ENCODE measurements at places on chromosomes 2 and 18.

DNA sequence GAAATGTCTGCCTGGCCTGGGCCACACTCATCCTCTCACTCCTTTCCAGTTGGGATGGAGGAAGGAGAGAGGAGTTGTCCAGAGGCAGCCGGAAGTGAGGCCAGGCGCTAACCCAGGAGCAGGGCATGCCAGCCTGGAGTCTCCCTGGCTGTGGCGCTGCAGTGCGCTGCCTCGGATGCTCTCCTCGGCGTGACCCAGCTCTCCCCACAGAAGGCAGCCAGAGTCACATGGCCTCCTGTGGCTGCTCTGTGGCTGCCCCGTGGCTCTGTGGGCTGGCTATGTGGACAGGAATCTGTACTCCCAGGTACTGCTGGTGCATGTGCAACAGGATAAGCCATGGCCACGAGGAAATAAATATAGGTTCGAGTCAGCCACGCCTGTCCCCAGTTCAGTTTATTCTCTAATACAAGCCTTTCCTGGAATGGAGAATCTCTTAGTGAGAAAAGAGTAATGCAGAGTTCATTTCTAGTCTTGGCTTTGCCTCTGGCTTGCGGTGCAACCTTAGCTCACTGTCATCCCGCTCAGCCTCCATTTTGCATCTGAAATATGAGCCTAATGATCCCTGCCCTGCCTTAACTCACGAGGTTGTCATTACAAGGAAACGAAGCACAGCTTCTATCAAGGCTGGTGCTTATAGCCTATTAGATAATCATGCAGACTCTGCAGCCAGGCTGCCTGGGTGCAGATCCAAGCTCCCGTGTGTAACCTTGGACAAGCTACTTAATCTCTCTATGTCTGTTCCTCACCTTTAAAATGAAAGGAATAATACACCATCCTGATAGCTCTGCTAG, 106.3 kb downstream of the ANTXR1 start:
- DNase-seq = no peak

GRCh38 chr2:88666576-88666975, 24.9 kb upstream of the RPIA start:
- DNase-seq = no peak

DNA sequence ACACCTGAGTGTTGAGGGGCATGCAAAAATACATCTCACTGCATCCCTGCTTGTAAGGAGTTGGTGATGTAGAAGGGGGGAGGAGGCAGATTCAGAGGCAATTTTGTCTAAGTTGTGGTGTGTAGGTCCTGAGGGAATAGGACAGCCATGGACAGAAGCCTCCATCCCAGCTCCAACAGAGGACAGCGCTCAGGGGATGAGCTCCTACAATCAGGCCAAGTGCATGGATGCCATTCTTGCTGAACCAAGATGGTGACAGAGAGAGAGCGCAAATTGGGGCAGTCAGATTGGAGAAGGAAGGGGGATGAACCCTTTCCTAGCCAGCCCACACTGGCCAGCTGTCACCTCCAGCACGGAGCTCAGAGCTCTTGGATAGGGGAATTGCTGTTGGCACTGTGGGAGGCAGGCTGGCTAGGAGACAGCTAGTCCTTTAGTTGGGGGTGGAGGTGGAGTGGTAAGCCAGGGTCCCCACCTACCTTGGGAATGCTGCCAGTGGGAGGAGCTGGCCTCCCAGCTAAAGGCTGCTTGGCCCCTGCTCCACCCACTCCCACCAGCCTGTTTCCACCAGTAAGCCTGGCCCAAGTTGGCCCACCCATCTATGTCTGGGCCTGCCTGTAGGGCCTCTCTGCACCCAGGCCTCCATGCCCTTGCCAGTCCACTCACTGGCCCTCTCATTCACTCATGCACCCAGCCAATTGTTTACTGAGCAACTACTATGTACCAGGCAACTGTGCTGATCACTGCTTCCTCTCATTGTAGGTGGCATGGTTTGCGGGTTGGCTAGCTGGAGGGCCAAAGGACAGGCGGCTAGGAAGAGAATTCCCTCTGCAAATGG, 2.5 kb upstream of the PER2 start:
- DNase-seq = no peak

DNA sequence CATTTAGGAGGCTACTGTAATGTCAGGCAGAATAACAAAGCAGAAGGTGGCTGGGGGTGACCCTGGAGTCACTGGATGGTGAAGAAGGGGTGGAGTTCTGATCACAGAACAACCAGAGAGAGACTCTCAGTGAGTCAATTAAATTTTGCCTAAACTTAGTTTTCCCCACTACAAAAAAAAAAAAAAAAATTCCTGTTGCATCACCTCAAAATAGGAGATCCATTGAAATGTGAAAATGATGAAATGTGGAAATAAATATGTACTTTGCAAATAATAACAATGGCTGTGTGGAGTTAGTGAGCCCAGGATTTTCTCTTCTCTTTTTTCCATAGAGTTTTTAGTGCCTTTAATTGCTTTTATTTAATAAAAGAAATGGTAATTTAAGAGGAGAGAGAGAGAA, 165.5 kb downstream of the GFPT1 start:
- DNase-seq = no peak

DNA sequence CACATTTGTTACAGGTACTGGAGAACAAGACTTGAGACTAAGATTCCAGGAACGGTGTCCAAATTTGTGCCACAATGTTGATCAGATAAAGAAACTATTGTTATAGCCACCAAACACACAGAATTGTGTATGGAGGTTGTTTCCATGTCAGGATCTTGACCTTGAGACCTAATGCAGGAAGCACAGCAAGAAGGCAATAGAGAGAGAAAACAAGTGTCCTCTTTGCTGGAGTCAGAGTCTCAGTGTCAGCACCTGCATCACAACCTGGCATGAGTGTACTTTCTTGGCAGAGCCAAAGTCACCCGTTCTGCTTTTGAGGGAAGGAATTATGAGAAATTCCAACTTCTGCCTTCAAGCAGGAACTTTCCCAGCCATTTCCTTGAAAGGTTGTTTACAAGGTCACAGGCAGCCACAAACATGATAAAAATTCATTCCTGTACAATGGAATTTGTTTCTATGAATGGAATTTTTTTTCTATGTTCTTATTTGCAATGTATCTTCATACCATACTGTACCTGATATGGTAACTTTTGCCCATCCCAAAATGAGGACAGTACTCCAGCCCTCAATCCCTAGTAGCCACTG, 118.4 kb downstream of the PKP4 start:
- no peak for DNase-seq

GRCh38 chr2:15939854-15940660, at the start of gene MYCN:
Gene MYCN (plus strand): TSS chr2:15940550. CDS start chr2:15942065, 1,515 bp downstream.
- peak; percentile 33 for DNase-seq

GRCh38 chr18:77648411-77648810, 398.8 kb downstream of the GALR1 start:
- DNase-seq = no peak

DNA sequence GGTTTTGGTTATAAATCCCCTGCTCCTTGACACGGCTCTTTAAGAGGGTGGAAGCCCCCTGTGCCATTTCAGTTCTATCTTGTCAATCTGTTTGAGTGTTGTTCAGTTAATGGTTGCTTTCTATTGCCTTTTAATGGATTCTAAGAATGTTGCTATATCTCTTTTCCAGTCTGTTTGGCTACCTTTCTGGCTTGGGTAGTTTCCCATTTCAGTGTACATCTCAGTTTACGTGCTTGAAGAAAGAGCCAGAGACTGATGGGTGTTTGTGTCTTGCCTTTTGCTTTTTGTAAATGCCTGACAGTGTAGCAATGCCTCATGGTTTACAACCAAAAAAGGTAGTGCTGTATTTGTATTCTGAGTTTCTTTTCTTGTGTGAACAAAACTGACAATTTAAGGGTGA, 45.3 kb downstream of the SPATS2L start:
- DNase-seq = no peak

DNA sequence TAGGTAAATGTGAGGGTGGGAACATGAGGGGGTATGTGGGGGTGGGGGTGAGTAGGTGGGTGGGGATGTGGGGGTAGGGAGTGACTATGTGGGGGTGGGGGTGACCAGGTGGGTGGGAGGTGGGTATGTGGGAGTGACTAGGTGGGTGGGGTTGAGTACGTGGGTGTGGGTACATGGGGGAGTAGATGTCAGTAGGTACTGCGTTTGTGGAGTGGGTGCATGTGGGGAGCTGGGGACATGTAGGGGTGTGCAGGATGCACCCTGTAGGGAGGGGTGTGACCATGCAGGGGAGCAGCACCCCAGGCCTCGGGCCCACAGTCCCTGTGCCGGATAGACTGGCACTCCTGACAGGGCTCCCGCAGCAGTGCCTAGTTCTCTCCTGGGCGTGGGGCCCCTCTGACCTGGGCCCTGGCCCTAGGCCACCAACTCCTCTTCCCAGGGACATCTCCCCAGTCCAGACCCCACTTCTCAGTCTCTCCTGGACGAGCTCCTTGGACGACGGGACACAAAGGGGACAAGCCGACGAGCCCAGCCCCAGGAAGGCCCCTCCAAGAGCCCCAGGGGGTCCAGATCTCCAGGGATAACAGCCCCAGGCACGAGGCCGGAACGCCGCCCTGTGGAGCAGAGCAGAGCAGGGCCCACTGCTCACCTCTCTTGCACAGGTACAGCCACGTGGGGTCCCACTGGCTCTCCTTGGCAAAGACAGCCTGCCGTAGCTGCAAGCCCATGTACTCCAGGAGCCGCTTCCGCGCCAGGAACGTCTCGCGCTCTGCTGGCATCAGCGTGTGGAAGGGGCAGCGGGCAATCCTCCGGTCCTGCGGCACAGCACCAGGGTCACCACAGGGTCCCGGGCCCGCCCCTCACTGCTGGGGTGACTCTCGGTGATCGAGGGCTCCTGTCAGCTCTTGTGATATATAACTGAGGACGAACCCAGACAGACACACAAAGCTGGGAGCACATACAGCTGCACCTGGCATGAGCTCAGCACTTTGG, 58.2 kb downstream of the ANKMY1 start:
- DNase-seq = no peak

GRCh38 chr18:40687399-40687798, 1267.6 kb upstream of the PIK3C3 start:
- DNase-seq = no peak

GRCh38 chr2:214035091-214035852, 375.6 kb upstream of the VWC2L start:
- DNase-seq = no peak

GRCh38 chr2:228242591-228242990, 61.1 kb upstream of the SPHKAP start:
- no peak for DNase-seq

DNA sequence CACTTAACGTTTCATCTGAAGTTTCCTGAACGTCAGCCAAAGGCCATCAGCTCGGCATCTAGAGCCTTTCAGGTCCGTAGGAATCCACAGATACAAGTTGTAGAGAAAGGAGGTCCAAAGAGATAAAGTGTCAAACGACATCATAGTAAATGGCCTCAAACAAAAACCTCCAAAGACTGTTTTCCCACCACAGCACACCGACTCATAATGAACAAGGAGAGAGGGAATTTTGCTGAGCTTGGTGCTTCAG, 150.3 kb downstream of the PXDN start:
- DNase-seq = no peak

- no peak for DNase-seq
Observed at GRCh38 chr18:3449512-3450011, 410 bp upstream of the TGIF1 start.

DNA sequence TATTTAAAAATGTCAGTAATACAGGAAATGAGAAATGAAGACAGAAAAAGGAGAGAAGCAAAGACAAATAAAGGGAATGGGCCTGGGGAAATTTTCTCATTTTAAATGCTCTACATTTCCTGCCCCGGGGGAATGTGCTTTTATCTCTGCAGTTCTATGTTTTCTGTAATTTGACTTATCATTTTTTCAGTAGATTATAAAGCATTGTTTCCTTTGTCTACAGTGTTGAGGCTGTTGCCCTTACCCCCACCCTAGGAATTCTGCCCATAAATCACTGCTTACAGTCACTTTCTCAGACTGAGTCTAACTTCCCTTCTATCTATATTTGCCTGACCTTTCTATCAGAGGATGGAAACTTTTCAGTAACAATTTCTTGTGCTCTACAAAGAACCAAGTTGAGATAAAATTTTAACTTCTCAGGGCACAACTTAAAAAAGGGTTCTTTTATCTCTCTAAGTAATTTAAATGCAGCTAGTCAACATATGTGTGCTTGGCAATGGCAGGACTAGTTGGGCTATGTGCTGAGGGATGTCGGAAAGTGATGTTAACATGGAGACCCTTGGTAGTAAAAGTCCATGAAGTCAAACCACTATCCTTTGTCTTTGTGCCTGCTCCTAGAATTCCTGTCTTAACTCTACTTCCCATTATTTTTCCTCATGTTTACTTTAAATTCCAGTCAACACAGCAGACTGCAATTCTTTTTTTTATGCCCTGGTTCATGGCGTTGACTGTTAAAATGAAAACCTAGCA, 146.5 kb upstream of the MMADHC start:
- no peak for DNase-seq

DNA sequence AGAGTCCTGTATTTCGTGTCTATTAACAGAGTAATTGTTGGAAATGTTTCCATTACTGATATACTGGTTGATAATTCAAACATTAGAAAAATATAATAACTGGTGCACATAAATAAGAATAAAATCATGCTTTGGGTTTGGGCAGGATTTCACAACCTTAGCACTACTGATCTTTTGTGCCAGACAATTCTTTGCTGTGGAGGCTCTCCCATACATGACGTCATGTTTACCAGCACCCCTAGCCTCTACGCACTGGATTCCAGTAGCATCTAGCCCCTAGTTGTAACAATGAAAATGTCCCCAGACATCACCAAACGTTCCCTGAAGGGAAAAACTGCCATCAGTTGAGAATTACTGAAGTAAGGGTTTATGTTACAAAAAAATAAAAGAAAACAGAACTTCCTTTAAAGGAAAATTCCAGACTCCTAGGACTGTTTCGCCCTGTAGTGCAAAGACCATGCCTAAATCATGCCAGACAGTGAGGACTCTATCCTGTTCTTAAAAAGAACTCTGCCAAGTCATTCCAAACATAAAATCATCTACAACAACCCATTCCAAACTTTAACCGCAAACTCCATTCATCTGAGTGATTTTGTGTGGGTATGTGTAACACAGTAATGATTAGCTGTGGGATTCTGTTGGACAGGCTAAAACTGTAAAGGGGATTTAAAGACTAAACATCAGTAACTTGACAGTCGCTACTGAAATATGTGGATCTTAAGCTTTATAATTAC, 313.4 kb upstream of the CCDC68 start:
- no peak for DNase-seq

- DNase-seq = no peak
Observed at GRCh38 chr2:231546014-231546715, 15.9 kb upstream of the NMUR1 start.
